ENCODE measurements at places on chromosomes 2 and 18.

GRCh38 chr2:50347358-50348044 lies 684.4 kb downstream of the NRXN1 start:
- no peak for DNase-seq

- no peak for DNase-seq
These were observed 284.7 kb upstream of the VWC2L start for GRCh38 chr2:214126135-214126534.

- no peak for DNase-seq
These were observed 66.4 kb upstream of the POU3F3 start for GRCh38 chr2:104787298-104788065.

DNA sequence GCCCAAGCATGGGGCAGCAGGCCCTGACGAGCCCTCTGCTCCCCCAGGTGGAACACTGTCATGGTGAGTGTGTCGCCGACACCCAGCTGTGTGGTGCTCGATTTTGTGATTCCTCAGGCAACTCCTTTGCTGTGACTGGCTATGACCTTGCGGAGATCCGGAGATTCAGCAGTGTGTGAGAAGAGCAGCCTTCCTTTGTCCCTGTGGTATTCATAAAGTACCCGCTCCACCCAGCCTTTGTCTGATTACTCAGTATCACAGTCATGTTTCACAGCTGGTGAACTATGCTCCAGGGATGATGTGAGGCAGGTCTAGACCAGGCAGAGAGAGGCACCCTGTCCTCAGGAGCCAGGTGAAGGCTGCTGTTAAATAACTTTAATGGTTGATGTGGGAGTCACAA lies 4.0 kb downstream of the WDR54 start:
- DNase-seq, result no peak

DNA sequence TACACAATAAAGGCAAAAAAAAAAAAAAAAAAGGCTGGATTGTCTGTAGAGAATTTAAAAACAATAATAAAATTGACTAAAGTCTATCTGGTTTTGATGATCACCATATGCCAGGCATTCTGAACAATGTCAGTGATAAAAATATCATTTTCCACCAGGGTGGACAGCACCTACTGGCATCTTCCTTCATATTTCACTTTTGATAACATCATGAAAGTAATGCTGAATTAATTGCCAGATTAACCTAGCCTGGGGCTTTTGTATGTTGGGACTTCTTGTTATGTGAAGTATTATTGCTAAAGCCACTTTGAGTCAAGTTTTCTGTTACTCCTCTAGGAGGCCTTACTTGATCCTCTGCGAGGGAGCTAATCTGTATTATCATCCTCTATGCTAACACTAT lies 73.8 kb upstream of the FAM98A start:
- no peak for DNase-seq

DNA sequence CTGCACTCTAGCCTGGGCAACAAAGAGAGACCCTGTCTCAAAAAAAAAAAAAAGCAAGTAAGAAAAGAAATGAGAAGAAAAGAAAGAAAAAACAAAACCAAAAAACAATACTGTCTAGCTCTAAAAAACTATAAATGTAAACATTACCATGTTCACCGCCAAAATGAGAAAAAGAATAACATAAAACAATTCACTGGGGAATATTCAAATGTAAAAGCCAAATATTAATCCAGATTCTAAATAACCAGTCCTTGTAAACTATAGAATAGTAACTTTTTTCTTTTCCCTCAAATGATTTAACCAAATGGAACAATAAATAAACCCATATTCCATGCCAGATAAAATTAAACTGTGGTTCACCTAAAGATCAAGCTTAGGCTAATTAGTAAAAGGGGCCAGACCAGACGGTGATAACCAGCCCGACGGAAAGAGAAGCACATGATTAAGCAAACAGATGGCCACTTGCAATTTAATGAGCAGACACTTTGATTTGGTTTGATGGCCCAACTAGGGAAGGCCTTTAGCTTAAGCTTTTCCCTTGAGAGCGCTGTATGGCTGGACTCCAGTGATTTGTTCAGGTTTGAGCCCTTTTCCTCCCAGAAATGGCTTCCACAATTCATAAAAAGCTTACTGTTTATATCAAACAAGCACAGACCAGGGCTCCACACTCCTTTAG lies 39.4 kb upstream of the ZNF397 start:
- DNase-seq, result no peak

- DNase-seq, result peak; percentile 66
These were observed 66.1 kb upstream of the SMAD7 start for GRCh38 chr18:49016648-49017539.

- DNase-seq, result no peak
These were observed 52.6 kb upstream of the NEMP2 start for GRCh38 chr2:190587106-190587505.

DNA sequence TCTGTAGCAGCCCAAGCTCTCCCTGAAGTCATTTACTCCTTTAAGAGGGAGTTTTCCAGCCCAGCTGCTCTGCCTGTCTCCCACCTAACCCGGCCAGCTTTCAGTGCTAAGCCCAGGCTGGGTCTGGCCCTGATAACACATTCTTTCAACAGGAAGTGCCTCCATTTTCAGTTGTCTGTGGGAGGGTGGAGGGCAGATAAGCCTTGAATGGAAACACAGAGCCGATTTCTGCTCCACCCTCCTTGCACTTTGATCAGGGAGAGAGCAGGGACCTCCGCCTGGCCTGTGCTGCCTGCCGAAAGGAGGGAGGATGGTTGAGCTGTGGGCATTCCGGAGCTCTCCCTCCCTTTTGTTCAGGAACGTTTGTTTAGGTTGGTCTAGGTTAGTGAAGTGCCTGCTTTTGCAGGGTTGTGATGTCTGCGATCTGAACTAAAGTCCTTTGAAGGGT lies 24.8 kb downstream of the GATA6 start:
- no peak for DNase-seq

- DNase-seq, result no peak
These were observed 84.2 kb downstream of the KLHL29 start for GRCh38 chr2:23469142-23469540.

GRCh38 chr18:35289727-35290093 lies 319 bp downstream of the ZSCAN30 start:
- no peak for DNase-seq

- no peak for DNase-seq
These were observed 3.7 kb upstream of the MRPS9 start for GRCh38 chr2:105034170-105034569.

DNA sequence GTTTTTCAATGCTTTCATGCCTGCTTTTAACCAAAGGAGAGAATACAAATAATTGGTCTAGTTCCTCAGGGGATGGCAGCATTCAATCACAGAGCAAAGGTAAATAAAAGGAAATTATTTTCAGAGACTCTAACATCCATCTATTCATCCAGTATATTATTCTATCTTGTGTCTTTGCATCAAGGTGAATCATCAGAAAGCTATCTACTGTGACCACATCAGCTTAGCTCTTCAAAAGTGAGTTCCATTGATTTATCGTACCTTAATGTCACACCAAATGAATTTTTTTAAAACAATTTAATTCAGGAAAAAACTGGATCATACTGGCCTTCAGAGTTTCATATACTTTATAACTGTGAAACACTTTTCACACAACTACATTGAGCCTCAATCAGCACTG lies 66.1 kb downstream of the CHN1 start:
- DNase-seq, result no peak

- DNase-seq, result no peak
These were observed 408.7 kb upstream of the HS6ST1 start for GRCh38 chr2:128727404-128727803.

GRCh38 chr18:32177530-32177929 lies 12.3 kb upstream of the MEP1B start:
- no peak for DNase-seq

- no peak for DNase-seq
These were observed 54.0 kb upstream of the GPR75 start for GRCh38 chr2:53913721-53914120.

GRCh38 chr2:79620679-79621078 lies 107.8 kb downstream of the CTNNA2 start:
- DNase-seq, result no peak

GRCh38 chr18:39746201-39746600 lies 2180.6 kb upstream of the CELF4 start:
- no peak for DNase-seq

DNA sequence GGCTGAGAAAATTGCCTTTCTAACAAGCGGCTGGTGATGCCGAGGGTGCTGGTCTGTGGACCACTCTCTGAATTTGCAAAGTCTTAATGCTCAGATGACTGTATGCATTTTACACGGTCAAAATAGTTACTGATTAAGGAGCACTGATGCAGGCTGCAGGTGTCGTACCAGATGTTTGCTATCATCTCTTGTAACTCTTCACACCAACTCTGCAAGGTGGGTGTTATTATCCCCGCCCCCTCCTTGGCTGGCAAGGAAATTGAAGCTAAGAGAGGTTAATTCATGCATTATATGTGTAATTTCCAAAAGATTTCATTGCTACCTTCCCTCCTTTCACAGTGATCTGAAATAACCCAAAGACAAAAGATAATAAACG lies 13.0 kb upstream of the LBH start:
- no peak for DNase-seq

DNA sequence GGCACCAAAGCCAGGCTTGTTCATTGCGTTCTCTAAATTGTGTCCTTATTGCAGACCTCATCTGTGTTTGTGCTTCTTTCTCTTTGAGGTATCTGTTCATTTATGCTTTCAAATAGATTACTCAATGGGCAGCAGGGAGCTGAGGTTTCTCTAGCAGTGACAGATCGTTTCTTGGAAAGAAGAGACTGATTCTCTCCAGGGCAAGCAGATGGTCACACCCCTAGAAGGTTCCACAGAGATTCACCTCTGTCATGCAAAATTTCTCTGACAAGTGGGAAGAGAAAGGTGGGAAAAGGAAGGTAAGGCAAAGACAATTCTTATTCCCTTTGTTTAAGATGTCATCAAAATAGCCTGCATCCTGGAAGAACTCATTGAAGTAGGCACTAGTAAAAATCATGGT lies 14.0 kb downstream of the DLGAP1 start:
- DNase-seq, result no peak

GRCh38 chr2:46977280-46977665 lies 61.7 kb upstream of the MCFD2 start:
- DNase-seq, result no peak

DNA sequence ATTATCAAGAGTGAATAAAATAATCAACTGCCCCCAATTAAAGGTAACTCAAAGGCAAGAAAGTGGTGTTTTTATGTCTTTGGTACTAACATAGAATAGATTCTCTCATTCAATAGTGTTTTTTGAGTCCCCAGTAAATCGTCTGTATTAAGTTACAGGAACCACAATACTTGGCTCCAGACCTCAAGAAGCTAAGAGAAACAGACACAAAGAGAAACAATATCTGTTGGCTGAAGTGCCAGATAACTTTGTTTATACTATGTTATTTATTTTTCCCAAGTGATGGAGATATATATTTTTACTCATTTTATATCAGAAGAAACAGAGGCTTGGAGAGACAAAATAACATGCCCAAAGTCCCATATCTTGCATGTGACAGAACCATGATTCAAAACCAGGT lies 201.7 kb upstream of the HNRNPA3 start:
- DNase-seq, result no peak

DNA sequence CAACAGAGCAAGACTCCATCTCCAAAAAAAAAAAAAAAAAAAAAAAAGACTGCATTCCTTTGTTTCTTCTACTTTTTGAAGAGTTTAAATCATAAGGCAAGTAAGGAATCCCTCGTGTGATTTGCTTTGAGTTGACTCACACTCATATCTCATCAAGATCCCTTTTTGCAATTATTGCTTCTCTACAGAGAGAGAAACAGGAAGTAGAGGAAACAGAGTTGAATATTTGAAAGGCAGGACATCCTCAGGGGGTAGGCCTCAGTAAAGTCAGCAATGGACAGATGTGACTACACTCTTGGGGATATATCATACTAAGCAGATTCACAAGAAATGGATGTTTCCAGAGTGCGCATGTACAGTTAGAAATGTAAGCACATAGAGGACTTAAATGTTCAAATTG lies 11.2 kb upstream of the EFR3B start:
- no peak for DNase-seq

DNA sequence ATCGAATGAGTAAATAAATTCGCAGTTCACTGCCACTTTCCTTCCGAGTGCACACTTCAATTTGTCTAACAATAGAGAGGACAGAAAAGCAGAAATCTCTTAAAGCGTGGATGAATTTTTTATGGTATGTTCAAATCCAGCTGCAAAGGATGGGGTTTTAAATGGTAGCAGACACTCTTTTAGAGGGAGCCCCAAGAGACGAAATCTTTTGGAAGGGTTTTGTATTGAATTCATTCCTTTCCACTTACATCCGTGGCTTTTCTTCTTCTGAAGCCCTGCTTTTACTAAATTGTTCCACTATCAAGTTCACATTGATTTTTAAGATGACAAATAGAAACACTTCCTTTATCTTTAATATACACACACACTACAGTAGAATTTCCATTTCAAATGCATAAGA lies 680.7 kb downstream of the NR4A2 start:
- DNase-seq, result no peak

DNA sequence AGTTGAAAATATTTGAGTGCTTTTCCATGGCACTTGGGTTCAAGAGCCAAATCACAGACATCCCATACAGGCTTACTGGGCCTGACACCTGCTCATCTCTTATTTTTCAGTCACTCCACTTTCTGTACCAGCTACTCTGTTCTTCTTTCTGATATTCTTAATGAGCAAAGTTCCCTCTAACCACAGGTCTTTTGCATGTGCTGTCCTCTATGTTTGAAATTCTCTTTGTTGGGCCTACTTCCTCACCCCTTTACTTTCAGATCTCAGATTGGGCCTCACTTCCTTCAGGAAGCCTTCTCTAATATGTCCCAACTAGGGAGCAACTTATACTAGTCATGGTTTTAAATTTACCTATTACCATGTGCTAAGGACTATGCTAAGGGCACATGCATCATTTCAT lies 81.8 kb upstream of the RBMS1 start:
- DNase-seq, result no peak

DNA sequence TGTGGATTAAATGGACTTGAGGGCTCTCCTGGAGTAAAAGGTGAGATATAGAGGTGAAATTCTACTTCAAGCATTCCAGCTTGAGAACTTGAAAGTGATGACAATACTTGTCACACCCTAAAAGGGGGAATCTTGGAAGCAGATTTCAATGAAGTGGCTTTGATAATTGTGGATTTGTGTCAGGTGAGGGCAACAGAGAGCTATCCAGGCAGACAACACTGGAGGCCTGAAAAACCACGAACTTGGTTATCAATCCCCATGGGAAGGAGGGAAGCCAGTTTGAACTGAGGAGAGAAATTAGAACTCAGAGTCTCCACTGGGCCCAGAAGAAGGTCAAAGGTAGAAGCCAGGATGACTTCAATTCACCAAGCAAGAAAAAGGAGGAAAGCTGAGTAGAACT lies 263.9 kb downstream of the FIGN start:
- DNase-seq, result no peak

DNA sequence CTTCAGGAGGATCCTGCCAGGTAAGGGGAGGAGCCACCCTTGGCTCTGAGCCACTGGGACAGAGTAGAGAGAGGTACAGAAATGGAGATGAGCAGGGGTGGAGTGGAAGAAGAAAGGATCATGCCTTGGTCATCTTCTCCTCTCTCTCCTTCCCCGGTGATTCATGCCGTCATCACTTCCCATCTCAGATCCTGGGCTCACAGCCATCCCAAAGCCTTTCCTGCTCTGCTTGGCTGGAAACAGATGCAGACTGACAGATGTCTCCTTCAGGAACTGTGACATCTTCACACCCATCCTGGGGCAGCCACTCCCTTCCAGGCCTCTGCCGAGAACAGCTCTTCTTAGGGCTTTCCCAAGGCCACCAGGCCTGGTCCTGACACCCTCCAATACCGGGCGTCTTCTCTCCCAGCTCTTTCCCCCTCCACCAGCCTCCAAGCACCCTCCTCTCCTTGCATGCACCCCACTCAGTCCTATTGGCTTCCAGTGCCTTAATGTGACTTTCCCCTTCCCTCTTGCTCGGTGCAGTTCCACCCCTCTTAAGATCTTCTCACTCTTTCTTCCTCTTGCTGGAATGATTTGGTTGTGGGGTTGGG lies 58.3 kb upstream of the TNP1 start:
- peak; percentile 43 for DNase-seq

Data from 8988T (cell line).